ENCODE measurements at places on chromosomes 12 and 14.
A peak's percentile ranks its signal among the peaks of the same experiment; 100 is the strongest.

GRCh38 chr14:75279763-75280290 is 1.2 kb downstream of the FOS start:
- DNase-seq: no peak

DNA sequence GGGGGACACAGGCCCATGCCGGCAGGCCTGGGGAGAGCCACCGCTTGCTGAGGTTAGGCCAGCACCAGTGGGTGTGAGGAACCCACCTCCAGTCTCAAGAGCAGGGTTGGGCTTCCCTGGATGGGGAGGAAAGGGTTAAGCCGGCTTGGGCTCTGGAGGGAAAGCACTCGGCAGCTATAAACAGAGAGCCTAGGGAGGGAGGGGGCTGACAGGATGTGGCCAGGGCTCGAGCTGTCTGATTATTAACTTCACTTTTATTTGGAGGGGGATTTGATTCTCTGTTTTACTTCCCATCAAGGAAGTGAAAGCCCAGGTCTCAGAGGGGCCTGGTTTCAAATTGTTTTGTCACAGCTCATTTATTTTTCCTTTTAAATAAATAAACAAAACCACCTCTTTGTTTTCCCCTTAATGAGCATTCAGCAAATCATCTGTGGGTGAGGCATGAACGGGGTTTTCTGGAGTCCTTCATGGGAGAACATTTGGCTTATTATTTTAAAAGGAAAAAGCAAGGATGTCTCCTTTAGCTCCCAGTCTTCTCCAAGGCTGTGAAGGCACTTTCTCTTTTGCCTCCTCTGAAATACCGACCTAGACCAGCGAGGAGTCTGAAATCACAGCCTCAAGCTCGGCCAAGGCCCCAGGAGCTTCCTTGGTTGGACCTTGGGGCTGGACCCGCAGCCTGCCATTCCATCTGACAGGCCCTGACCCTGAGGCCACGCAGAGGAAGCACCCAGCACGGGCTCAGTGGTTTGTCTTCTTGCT is 21.9 kb upstream of the ZFP36L1 start:
- no peak for DNase-seq

DNA sequence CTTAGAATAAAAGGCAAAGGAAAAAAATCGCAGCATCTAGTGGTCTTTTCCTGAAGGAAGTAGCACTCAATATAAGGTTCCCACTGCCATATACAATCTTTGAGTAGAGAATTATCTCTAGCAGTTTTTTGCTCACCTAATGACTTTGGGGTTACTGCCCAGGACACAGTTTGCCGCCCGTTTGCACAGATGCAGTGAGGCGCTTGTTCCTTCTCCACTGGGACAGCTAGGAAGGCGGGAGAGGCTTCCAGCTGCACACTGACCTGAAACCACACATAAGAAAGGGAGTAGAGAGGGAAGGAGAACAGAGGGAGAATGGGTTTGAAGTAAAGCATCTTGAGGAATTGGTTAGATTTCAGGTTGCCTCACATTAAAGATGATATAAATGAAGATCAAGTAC is 25.5 kb downstream of the A2M start:
- no peak for DNase-seq

DNA sequence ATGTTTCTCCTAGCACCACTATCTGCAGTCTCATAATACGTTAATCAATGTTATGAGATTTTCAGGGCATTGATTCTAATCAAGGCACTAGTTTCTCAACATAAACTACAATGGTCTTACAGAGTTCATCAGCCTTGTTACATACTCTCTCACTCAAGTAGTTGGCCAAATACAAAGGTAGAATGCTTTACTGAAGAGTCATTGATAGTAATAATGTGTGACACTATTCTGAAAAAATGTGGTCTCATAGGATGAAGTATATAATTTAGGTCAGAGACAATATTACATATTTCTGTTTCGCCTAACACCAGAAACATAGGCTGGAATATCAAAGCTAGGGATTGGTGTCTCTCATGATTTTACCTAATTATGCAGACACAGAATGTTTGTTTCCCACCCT is 35.2 kb upstream of the MDGA2 start:
- no peak for DNase-seq

- DNase-seq: no peak
Observed at GRCh38 chr12:91833780-91834359, 311.8 kb downstream of the BTG1 start.

DNA sequence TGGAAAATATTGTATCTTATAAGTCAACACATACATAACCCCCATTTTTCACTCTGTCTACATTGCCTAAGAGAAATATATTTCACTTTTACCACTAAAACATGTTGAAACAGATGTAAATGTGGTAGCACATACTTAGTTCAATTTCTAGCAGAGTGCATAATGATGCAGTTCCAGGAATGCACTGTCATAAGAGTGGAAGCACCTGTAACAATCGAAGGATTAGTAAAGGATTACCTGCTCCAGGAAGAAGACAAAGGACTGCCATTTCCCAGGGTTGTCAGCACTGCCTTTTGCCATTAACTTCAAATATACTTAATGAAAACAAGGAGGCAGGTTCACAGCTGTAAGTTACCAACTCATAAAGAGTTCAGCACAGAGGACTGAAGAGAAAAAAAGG is 24.6 kb downstream of the DAD1 start:
- DNase-seq: no peak

DNA sequence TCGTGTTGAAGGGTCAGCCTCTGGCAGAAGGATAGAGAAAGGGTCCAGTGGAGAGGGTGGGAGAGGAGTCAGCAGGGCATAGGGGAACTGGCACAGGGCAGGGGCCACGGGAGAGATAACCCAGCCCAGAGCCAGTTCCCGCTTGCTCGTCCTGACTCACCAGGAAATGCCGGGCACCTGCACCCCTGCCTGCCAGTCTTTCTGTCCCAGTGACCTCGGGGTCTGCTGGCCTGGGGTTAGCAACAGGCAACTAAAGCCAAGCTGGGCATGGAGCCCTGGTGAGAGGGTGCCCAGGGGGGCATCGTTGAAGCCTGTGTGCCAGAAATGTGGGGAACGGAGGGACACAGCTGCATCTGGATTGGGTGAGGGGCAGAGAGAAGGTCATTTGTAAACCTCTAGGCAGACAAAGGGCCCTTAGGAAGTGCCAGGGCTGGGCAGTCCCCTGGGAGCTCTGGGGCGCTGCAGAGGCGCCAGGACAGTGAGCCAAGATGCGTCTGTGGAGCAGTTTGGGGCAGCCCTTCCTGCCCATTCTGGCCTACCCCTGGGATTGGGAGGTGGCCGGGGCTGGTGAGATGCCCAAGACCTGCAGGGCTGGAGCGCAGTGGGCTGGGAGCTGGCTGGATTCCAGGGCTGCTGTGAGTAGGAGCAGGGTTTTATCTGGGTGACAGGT is 5.5 kb downstream of the TNFAIP2 start:
- peak; percentile 71 for DNase-seq

DNA sequence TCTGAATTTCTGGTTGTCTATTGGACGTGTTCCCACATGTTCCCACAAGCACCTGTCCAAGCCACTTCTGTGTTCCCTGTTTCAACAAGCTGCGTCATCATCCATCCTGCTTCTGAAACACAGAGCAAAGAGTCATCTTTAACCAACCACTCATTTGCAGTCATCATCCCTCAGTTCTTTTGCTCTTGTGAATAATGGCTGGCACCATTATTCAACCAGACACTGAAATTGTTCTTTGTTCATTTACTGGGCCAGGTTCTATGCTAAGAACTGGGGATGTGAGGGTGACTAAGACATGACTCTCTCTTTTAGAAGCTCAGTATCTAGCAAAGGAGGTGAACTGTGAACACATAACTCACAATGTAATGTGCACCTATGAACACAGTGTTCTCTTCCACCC is 40.7 kb upstream of the ANO4 start:
- DNase-seq: no peak

DNA sequence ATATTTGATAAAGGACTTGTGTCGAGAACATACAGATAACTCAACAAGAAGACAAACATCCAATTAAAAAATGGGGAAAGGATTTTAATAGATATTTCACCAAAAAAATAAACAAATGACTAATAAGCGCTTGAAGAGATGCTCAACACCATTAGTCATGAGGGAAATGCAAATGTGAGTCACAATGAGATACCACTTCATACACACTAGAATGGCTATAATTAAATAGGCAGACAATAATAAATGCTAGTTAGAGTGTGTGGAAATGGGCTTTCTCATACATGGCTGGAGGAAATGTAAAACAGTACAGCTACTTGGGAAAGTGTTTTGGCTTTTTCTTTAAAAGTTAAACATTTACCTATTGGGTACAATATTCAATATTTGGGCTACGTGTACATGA is 34.8 kb downstream of the DLK1 start:
- DNase-seq: no peak

GRCh38 chr12:25713264-25713663 is 160.2 kb upstream of the LMNTD1 start:
- DNase-seq: no peak

DNA sequence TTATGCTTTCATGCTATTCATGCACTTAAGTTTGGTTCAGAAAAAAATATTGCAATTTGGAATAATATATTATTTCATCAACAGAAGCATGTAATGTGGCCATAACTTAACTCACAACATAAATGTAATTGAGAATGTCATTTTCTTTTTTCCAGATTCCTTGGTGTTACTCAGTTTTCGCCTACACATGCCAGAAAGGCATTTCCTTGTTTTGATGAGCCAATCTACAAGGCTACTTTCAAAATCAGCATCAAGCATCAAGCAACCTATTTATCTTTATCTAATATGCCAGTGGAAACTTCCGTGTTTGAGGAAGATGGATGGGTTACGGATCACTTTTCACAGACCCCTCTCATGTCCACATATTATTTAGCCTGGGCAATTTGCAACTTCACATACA is 14.4 kb downstream of the TRHDE start:
- no peak for DNase-seq

GRCh38 chr12:32522331-32523221 is 123.2 kb downstream of the FGD4 start:
- no peak for DNase-seq

DNA sequence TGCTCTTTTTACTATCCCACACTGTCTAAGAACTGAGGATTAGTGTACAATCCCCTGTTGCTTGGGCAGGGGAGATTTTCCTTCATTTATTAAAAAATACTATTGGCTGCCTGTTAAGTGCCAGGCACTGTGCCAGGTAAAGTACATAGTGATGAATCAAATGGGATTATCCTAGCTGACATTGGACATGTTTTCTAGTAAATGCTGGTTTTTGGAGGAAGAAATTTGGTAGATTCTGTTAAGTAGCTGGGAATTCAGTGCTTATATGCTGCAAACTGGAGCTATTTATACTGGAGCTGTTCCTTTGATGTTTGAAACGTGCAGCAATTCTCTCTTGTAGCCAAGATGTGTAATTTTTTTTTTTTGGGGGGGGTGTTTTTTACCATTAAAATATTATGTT is 299.6 kb downstream of the EMP1 start:
- no peak for DNase-seq

DNA sequence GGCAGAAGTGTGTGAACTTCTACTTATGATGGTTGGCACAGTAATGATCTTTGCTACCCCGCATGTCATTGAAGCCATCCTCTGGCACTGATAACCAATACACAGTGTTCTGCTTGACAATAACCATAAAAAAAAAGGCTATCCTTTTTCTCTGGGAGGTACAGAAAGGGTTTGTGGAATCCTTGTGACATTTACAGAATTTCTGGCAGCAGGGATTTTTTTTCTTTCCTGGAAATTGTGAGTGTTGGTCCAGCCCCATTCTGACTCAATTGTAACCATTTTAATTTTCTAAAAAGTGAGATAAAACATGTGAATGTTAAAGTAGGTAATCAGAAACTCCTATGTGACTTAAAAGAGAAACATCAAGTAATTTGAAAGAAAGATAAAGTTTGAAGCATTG is 943.8 kb downstream of the TMTC2 start:
- DNase-seq: no peak

DNA sequence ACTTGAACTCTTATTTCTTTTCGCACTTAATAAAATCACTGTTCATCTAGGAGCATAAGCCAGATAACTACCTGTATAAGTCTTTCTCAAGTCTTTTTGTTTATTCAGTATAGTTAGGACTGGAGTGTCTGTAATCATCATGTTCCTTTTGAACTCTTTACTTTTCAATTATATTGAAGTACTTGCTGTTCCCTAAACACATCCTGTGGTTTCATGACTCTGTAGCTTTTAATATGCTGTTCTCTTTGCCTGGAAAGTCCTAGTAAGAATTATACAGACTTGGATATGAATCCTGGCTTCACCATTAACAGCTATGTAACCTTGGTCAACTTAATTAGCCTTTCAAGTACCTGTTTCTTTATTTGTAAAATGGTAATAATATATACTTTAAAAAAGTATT is 88.2 kb downstream of the CCDC91 start:
- no peak for DNase-seq

GRCh38 chr14:69666112-69666511 is 54.7 kb downstream of the SUSD6 start:
- no peak for DNase-seq

DNA sequence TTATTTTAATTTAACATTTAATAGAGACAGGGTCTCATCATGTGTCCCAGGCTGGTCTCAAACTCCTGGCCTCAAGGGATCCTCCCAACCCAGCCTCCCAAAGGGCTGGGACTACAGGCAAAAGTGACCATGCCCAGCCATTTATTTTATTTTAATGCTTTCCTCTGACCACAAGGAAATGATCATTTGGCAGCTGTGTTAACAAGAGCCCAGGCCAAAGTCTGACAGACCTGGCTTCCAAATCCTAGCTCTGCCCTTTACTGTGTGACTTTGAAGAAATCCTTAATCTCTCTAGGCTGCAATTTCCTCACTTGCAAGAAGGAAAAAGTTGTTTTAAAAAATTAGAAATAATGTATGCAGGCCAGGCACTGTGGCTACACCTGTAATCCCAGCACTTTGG is 16.7 kb upstream of the GCH1 start:
- DNase-seq: no peak

DNA sequence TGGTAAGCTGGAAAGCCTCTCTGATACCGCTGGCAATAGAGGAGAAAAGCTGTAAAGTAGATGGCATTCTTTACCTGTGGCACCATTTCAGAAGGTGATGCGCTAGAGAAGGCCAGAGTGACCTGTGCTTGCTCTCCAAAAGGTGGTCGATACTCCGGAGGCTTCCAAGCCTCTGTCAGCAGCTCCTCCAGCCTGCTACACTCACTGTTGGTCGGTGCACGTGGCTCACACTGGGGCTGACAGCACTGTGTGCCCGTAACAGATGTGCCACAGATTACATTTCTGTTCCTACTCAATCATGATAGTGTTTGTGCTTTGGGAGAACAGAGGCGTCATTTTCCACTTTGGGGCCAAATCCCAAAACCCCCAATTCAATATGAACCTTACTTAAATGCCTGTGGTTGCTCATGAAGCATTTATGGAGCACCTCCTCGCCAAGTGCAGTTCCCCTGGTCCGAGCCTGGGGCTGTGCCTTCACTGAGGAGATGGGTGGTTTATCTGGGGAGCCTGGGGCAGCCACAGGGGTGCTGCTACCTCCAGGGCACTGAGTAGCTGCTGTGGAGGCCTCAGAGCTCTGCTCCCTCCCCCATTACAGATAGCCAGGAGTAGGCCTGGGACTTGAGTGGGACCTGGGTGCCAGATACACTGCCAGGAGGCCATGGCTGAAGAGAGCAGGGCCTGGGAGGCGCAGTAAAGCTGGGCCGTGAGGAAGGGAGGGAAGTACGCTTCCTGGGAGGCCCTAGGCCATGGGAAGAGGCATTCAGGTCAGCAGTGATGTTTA is 26.8 kb downstream of the CCNK start:
- DNase-seq: no peak

Data from 8988T (cell line).